ENCODE measurements at places on chromosomes 16 and 17. TPM values are rescaled to one million over a fixed set of nuclear protein-coding genes. Genes with fewer than 3 reads are reported as not detected.

The MFSD11 gene
- 27.8 TPM for total RNA-seq

The NPIPA3 gene
- not detected for total RNA-seq

The TEX19 gene
- not detected for total RNA-seq

The WFIKKN1 gene
- total RNA-seq, result 0.17 TPM

The RASL10B gene
- total RNA-seq, result 15.2 TPM

The ERI2 gene
- total RNA-seq, result 7.7 TPM

The E4F1 gene
- 23.1 TPM for total RNA-seq

The MYH1 gene
- total RNA-seq, result 0.15 TPM

The PRPSAP1 gene
- 48.5 TPM for total RNA-seq

DNA sequence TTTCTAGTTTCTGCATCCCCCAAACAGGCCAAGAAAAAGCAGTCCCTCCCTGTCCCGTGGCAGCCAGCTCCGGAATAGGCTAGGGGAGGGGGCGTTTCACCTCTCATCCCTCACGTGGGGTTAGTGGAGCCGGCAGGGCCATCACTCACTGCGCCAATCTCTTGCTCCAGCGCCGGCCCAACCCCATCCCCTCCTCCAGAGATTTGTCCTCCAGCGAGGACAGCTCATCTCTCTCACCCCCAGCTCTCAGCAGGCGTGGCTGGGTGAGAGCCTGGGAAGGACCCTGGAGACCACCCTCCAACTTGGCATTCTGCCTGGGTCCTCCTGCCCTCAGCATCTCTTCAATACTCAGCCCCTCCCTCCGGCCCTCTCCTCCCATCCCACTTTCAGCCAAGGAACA is 74.1 kb downstream of the TMEM132E start:
- ATAC-seq, result no peak

- no peak for ATAC-seq
Observed at GRCh38 chr16:2328428-2328827, 12.1 kb downstream of the ABCA3 start.

- ATAC-seq, result no peak
Observed at GRCh38 chr17:47813077-47813476, 8.5 kb downstream of the OSBPL7 start.

GRCh38 chr16:8957063-8957397 is 6.7 kb downstream of the USP7 start:
- ATAC-seq, result no peak

GRCh38 chr16:11679250-11679649 is 11.0 kb downstream of the SNN start:
- peak; percentile 48 for ATAC-seq

- peak; percentile 10 for ATAC-seq
Observed at GRCh38 chr16:3256866-3257465, 533 bp upstream of the MEFV start.

GRCh38 chr16:11310997-11311561 is 29.9 kb upstream of the PRM1 start:
- ATAC-seq, result no peak

- ATAC-seq, result no peak
Observed at GRCh38 chr16:11280616-11281522, at the start of gene PRM1. PRM1 (minus strand) TSS chr16:11281330; CDS start chr16:11281238, 92 bp downstream.

- no peak for ATAC-seq
Observed at GRCh38 chr17:7884581-7885366, 3.8 kb upstream of the CHD3 start.

DNA sequence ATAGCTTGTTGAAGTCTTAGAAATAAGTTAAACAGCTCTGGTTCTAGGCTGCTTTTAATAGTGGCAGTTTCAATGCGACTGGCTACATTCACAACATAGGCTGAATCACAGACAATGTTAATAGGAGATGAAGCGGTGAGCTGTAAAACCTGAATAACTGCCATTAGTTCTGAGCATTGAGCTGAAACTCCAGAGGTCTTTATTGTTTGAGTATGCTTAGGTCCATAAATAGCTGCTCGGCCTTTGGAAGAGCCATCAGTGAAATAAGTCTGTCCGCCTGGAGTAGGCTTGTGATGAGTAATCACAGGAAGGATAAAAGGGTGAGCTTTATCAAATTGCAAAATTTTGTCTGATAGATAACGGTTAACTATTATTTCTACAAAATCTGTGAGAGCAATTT is 9.4 kb upstream of the ZNF689 start:
- ATAC-seq, result no peak

DNA sequence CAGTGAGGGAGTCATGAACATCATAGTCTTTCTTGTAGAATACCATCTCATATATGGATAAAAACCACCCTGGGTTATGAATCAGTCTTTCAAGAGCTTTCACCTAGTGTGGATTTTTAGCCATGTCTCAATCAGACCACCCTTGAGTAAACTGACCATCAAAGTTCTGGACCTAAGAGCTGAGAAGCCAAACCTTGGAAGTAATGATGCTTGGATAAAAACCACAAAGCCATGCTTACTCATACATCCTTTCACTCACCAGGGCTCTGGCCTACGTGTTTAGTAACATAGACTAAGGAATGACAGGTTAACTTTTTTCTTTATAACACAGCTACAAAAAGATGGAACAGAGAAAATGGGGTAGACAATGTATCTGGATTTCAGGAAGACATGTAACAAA is 167.2 kb downstream of the STX8 start:
- no peak for ATAC-seq

GRCh38 chr17:58084317-58084981 is 1.2 kb downstream of the DYNLL2 start:
- ATAC-seq, result no peak

DNA sequence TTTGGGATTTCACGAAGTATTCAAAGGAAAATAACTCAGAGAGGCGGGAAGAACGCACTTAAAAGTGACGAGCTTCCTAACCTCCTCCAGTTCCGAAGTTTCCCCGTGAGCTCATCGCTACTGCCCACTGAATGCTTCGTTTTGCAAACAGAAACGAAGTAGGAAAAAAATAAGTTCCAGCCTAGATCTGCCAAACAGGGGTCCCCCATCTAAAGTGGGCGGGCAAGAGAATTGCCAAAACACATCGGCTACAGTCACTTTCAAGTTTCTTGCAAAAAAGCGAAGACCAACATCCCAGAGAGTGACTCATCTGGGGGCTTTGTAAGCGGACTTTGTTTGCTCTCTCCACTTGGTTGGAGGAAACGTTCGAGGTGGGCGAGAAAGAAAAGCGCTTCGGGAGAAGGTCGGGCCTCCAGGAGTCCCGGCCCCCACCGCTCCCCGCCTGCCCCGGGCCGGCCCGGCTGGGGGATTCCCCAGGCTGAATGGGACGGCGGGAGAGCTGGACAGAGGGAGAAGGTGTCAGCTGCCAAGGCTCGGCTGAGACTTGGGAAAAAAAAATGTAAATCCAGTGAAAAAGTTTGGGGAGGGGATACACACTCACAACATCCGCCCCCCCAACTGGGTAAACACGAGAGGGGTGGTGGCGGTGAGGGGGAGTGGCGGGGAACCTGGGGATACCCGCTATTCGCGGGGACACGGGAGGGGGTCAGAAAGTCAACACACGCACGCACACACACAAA is 1.0 kb downstream of the VEZF1 start:
- peak; percentile 25 for ATAC-seq

GRCh38 chr17:56640116-56640515 is 46.6 kb downstream of the NOG start:
- ATAC-seq, result no peak

GRCh38 chr17:29749045-29749825 is 126.5 kb upstream of the CORO6 start:
- no peak for ATAC-seq

DNA sequence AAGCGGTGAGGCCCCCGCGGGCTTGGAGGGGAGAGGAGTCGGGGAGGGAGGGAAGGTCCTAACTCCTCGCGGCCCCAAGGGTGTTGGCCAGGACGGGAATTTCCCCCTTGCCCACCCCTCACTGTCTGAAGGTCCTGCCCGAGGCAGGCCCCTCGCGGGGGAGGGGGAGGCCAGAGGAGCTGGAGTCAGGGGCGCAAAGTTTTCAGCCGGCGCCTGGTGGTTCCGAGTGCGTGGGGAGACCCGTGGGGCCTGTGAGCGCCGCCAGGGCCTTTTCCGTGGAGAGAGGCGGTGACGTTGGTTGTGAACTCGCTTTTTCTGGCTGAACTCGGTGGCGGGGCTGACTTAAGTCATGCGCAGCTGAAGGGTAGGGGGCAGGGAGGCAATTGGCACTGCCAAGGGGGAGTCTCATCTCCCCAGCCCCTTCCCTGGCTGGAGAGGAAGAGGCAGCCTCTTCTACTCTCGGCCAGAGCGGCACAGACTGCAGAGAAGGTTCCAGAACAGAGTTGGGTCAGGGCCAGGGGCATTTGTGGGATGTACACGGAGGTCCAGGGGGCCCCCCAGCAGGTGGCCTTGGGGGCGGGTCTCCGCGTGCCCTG is 1.5 kb downstream of the CACNA1H start:
- peak; percentile 14 for ATAC-seq

DNA sequence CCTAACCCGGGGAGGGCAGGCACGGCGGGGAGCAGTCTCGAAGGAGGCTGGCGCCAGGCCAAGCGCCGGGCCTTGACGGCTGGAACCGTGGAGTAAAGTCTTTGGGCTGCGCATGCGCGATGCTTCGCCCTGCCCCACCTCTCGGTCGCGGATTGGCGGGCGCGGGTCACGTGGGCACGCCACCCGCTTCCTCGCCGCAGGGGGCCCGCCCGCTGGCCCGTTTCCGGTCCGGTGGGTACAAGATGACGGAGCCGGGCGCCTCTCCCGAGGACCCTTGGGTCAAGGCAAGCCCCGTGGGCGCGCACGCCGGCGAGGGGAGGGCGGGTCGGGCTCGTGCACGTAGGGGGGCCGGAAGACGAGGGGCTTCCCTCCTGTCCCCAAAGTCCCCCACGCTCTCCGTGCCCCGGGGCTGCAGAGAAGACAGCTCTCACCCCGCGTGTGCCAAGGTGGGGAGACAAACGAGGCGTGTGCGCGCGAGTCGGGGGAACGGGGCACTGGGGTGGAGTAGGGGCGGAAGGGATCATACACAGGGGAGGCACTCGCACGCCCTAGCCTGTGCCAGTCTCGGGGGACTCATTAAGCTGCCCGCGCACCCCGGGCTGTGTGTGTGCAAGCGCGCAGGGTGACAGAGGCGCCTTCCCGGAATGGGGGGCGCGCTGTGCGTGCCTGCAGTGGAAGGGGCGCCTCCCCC is at the start of gene MLX:
MLX (plus strand) TSS at position 218 of the 691 bp plus-strand sequence; CDS start at position 243, 25 bp downstream.
- peak; percentile 88 for ATAC-seq

- no peak for ATAC-seq
Observed at GRCh38 chr17:72614871-72615626, 477.4 kb downstream of the SLC39A11 start.

DNA sequence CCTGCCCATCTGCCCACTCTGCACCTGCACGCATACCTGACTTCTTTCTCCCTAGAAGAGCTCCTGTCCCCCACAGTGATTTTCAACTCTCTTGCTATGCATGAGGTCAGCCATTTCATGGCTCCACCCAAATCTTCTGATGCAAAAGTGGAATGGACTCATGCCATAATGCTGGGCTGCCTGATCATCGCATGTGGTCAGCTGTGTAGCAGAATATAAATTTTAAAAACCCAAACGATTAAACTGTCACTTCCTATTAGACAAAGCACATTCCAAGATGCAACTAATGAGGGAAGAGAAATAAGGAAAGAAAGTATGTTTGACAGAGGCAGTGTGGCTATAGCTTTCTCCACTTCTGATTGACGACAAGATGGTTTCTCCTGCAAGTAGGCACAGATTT is 26.1 kb downstream of the GRIN2A start:
- ATAC-seq, result no peak
